ENCODE measurements at places on chromosomes 3 and 15.

DNA sequence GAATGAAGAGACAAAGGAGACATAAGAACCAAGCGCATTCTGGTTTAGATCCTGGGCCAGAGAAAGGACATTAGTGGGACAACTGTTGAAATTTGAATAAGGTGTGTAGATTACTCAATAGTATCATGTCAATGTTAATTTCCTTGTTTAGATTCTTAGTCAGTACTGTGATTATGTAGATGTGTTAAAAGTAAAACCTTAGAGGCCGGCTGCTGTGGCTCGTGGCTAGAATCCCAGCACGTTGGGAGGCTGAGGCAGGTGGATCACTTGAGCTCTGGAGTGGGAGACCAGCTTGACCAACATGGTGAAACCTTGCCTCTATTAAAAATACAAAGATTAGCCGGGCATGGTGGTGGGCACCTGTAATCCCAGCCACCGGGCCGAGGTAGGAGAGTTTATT, 26.7 kb downstream of the CYP8B1 start:
- no peak for DNase-seq

GRCh38 chr3:66756468-66757036, 241.6 kb upstream of the KBTBD8 start:
- DNase-seq: no peak

DNA sequence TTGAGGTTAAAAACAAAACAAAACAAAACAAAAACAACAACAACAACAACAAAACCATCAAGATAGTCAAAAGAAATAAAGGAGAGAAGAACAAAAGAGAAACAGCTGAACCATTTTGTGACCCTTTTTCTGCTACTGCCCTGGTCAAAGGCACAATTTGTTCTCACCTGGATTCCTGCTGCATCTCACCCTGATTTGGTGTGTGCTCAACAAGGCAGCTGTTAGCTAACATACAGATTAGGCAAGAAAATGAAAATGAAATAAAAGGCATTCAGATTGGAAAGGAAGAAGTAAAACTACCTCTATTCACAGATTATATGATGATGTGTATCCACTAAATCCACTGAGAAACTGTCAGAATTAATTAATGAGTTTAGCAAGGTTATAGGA, 28.7 kb upstream of the XIRP1 start:
- no peak for DNase-seq

- peak; percentile 88 for DNase-seq
These were observed 76.0 kb upstream of the HACD2 start for GRCh38 chr3:123660900-123661299.

DNA sequence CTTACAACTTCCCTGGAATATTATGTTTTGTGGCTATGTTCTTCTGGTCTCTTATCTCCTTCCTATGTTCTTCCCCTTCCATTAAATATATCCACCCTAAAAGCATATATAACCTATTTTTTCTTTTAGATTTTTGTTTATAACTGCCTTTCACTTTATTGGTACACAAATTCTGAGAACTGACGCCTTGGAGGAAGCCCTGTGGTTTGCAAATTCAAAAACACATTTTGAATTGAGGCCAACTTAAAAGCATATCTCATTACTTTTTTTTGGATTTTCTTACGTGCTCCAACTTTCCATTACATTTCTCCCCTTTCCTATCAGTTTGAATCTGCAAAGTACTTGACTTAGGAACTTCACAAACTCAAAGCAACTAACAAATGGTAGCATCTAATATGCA, 15.3 kb upstream of the COLQ start:
- no peak for DNase-seq

GRCh38 chr3:37502621-37503020, 328.2 kb upstream of the LRRFIP2 start:
- no peak for DNase-seq

GRCh38 chr15:26372706-26373105, 400.2 kb downstream of the GABRB3 start:
- no peak for DNase-seq

GRCh38 chr15:35362195-35362829, 183.7 kb downstream of the DPH6 start:
- no peak for DNase-seq

- DNase-seq: peak; percentile 34
These were observed 752 bp downstream of the CEP63 start for GRCh38 chr3:134486577-134487041.

- no peak for DNase-seq
These were observed 11.0 kb upstream of the GABPB1 start for GRCh38 chr15:50365971-50366370.

DNA sequence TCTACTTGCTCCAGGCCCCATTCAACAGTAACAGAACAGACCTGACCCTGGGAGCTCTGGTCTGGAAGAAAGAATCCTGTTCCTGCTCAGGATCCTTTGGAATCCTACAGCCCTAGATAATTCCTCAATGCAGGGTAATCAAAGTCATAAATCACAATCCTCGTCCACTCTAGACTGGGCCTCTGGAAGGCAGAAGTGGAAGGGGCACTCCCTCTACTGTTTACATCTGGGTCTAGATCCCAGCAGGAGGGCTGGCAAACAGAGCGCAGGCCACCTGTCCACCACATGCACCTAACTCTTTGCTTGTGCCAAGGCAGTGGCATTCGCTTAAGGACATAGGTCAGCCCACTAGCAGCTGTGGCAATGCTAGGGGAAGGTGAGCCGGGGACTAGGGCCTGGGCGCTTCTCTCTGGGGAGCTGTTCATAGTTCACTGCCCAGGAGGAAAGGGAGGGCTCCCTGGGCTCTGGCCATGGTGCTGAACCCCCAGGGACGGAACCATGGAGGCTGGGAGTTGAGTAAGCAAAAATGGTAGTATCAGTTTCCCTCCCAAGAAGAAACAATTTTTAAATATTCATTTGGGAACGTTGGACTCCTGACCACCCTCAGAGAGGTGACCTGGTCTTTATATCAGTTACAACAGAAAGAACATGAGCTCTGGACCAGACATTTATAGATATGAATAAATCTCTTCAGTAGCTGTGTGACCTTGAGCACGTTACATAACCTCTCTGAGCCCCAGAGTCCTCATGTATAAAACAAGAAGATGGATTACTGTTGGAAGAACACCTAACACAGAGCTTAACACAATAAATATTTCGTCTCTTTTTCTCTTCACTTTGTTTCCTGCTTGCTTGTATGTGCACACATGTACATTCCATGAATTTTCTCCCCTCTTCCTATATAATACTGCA, 90.2 kb downstream of the NTRK3 start:
- no peak for DNase-seq

GRCh38 chr3:98148751-98149150, 1.5 kb downstream of the OR5H14 start:
- no peak for DNase-seq

GRCh38 chr3:169171739-169172138, 491.8 kb downstream of the MECOM start:
- no peak for DNase-seq

GRCh38 chr15:75389791-75390382, 21.5 kb upstream of the MAN2C1 start:
- no peak for DNase-seq

GRCh38 chr3:128416578-128417211, 50.0 kb downstream of the DNAJB8 start:
- peak; percentile 94 for DNase-seq

- DNase-seq: no peak
These were observed 21.9 kb downstream of the MEGF11 start for GRCh38 chr15:66231394-66232266.

GRCh38 chr3:52246728-52247408, 1.3 kb downstream of the PPM1M start:
- DNase-seq: no peak

DNA sequence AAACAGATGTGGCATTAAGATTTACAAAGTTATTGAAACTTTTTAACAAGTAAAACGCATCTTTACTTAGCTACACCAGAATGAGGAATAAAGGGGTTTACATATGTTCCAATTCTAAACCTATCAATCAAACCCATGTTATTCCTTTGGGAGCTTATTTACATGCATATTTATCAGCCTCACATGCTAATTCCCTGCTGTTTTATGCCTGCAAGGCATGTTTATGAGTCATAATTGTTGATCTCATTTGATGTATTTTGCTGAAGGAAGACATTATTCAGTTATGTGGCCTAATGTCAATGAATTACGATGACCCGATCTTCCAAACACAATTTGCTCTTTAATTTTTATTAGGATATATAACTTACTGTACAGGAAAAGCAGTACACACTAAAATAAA, 272.9 kb downstream of the TBC1D5 start:
- DNase-seq: no peak

DNA sequence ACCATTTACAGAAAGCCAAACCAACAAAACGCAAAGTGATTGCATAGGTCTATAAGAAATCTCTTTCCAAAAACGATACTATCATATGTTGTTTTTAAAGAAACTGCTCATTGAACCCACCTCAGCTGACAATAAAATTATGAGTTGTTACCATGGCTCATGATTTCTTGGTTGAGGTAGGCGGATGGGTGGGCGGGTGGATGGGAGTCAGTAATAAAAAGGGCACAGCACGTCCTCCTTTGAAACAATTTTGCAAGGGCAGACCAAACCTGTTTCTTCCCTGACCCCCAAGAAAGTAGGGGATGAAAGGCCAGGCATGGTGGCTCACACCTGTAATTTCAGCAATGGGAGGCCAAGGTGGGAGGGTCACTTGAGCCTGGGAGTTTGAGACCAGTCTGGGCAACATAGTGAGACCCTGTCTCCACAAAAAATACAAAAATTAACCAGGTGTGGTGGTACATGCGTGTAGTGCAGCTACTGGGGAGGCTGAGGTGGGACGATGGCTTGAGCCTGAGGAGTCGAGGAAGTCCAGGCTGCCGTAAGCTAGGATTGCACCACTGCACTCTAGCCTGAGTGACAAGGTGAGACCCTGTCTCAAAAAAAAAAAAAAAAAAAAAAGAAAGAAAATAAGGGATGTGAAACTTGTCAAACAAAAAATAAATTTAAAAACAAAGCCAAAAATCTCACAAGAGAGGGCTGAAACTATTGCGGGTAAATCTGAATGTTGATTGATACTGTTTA, 2.1 kb downstream of the ABHD10 start:
- no peak for DNase-seq

DNA sequence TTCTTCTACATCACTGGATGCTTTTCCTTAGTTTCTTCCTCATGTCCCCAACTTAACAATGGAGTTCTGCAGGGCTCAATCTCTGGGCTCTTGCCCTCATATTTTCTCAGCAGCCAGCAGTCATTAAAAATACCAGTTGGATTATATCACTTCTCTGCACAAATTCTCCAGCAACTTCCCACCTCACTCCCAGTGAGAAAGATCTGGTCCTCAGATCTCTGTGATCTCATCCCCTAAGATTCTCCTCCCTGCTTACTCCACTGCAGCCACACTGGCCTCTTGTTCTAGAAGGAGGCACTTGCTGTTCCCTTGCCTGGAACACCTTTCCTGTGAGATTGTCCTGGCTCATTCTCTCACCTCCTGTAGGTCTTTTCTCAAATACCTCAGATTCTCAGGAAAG, 6.1 kb downstream of the ERICH6 start:
- no peak for DNase-seq

- DNase-seq: peak; percentile 61
These were observed 152.3 kb downstream of the IGF1R start for GRCh38 chr15:98800437-98801233.

- DNase-seq: no peak
These were observed 22.8 kb upstream of the JMJD7 start for GRCh38 chr15:41804916-41805666.

DNA sequence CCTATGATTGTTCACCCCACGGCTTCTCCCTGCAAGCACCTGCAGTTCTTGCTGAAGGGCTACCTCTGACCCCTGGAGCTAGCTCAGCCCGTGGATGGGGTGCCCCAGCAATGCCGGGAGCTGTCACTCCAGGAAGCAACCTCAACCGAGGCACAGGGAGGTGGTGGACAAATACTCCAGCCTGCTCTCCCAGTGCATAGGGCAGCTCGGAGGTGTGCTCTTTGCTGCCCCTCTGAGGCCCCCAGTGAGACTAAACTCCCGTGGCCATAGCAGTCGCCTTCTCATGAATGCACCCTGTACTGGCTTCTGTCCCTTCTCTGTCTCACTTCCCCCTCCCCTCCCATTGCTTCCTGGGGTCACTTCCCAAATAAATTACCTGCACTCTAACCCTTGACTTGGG, 48.5 kb downstream of the LINGO1 start:
- no peak for DNase-seq

GRCh38 chr15:57510647-57511046, 81.1 kb upstream of the MYZAP start:
- no peak for DNase-seq

DNA sequence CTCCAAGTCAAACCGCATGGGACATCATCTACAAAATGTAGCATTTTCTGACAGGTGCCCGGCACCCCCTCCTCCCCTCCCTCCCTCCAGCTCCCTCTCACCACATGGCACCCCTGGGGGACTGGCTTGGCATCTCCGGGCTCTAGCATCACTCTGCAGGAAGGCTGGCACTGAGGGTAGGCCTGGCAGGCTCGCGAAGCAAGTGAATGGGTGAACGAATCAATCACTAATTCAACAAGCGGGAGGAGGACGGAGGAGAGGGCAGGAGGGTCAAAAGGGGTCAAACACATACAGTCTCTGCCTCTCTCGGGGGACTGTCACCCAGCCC, 155.7 kb downstream of the NUP210 start:
- no peak for DNase-seq

DNA sequence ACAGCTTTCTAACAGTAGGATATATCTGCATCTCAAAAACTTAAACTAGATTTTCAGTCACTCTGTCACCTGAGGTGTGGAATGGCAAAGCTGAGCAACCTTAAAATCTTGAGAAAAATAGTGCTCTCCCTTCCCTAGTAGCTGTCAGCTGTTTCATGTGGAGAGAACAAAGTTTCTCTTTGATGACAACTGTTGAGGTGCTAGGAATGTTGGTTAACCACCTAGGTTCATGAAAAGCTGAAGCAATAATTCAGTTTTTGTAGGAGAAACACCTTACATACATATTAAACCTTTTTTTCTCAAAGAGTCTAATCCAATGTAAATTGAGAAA, 40.8 kb downstream of the TCF12 start:
- no peak for DNase-seq

DNA sequence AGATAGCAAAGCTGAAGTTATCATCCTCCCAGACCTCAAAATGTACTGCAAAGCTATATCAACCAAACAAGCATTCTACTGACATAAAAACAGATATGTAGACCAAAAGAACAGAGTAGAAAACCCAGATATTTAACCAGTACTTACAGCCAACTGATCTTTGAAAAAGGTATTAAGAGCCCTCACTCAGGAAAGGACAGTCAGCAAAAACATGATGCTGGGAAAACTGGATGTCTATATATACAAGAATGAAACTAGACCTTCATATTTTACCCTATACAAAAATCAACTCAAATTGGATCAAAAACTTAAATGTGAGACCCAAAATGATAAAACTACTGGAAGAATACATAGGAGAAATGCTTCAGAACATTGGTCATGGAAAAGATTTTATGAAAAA, 87.5 kb upstream of the MME start:
- DNase-seq: no peak
